ENCODE measurements at places on chromosomes 6 and 20.
A peak's percentile ranks its signal among the peaks of the same experiment; 100 is the strongest.

- DNase-seq, result no peak
Observed at GRCh38 chr20:38187517-38187916, 22.4 kb upstream of the TGM2 start.

DNA sequence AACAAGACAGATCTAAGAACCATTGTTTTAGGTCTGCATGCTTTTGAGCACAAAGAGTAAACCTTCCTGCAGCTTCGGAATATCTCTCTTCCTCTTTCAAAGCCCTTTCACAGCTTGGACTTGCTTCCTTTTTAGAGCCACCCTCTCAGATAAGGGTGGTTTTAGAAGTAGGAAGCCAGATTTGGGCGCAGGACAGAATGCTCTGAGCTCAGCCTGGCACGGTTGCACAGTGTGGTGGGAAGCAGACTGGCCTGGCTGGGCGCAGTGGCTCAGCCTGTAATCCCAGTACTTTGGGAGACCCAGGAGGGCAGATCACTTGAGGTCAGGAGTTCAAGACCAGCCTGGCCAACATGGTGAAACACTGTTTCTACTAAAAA is 35.6 kb upstream of the PNRC1 start:
- no peak for DNase-seq

DNA sequence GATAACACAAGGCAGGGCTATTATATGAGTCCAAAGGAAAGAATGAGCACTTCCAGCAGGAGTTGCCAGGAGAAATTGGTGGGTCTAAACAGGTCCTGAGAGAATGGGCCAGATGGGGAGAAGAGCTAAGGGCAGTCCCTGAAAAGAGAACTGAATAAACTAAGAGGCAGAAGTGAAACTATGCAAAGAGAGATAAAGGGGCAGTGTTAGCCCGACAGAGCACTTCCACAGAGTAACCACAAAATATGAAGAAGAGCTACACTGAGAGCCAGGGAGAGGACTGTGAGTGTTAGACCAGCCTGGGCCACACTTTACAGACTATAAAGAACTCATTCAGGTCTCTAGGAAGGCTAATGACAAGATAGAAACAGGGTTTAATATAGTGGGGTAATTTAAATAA is 43.8 kb downstream of the RALGAPA2 start:
- DNase-seq, result no peak

DNA sequence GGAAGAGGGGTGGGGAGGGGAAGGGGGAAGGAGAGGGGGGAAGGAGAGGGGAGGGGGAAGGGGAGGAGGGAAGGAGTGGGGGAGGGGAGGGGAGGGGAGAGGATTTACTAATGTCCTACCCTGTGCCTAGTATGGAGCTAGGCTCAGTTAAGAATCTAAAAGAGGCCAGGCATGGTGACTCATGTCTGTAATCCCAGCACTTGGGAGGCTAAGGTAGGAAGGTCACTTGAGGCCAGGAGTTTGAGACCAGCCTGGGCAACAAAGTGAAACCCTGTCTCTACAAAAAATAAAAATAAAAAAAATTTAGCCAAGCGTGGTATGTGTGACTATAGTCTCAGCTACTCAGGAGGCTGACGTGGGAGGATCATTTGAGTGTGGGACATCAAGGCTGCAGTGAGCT is 13.0 kb downstream of the UBE2J1 start:
- no peak for DNase-seq

DNA sequence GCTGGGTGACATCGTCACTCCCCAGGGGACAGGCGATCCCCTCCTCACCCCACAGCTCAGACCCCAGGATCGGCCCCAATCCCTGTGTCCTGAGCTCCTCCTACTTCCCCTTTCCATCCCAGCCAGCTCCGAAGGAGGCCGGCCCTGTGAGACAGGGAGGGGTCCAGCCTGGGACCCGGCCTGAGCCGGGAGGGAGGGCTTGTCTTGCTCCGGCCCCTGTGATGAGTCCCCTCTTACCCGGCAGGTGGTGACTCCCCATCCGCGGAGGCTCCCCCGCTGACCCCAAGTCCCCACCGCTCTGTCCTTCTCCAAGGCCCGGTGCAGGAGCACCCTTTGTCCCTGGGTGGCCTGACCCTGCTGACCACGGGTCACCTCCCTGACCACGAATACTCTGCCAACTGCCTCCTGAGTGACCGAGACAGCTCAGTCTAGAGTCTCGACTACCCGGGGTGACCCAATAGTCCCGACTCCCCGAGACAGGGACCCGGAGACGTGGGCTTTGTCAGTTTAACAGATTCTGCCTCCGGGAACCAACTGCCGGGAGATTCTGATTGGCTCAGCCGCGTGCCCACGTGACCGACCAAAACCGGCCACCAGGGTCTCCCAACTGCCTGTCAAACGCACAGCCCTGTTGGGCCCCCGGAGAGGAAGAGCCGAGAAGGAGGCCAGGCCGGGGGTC is 187.4 kb upstream of the PROKR2 start:
- DNase-seq, result no peak

GRCh38 chr20:60038400-60039008 is 80.3 kb downstream of the CDH26 start:
- no peak for DNase-seq

- no peak for DNase-seq
Observed at GRCh38 chr20:57195023-57195422, 71.4 kb downstream of the BMP7 start.

DNA sequence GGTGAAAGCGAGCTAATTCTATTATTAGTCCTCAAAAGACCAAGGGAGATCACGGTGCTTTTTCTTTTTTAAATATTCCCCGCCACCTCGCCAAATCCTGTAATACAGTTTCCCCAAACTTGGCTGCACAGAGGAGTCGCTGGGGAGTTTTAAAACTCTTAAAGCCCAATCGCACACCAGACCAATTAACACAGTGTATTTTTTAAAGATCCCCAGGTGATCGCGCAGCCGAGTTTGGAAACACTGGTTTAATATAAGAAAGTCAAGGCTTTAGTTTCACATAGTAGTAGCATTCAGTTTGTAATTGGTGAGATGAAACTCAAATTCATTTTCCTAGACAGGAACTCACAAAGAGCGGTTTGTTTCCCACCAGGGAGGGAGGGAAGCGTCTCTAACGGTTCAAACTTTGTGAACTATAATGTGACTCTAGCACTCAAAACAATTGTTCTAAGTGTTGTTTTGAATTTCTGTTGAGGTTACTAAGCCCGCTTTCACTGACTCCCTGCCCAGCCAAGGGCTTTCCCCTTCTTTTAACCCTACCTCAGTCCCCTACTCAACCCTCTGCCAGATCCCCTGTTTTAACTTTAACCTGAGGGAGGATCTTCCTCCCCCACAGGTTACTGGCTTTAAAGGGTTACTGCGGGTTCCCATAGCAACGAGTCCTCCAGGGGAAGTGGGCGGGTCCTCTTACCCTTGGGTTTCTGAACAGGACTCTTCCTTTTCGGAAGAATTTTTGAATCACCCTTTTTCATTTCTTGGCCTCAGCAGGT is 25.7 kb upstream of the BTBD3 start:
- DNase-seq, result peak; percentile 11

DNA sequence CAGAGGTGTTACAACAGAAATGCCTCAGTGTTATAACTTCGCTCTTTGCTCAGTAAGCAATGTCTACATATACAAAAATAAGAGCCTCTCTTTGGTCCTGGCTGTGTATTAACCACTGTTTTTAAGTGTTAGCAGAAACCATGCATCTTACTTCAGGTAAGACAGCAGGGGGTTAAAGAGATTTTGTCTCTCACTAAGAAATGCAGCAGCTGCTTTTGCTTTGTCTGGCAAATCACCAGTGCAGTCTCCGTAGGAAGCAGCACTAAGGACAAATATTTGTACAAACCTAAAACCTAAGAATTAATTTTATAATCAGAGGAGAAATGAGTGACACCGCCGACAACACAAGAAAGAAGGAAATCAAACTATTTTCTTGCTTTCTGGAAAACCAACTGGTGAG is 758 bp downstream of the SMIM28 start:
- no peak for DNase-seq

GRCh38 chr6:104449918-104450317 is 409.8 kb downstream of the HACE1 start:
- DNase-seq, result no peak

Measured in CD8-positive, alpha-beta T cell (primary cell).